T-helper 1 cell (primary cell): ENCODE measurements at places on chromosomes 4 and X.

DNA sequence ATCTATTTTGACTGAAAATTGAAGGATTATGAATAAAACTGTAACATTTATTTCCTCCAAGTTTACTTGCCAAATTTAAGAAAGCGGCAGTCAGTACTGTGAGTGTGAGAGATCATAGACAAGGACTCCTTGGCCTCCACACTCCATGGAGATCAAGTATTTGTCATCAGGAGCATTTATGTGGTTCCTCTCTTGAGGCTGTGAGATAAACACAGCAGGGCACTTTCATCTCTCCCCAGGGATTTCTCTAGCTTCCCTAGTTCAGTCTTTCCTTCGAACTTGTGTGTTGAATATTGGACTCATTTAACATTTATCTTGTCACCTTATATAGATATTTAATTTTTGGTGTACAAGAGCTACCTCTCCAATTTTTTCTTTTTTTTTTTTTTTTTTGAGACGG lies 40.8 kb downstream of the PDE5A start:
- DNase-seq = no peak

- DNase-seq = no peak
Measured at GRCh38 chrX:102129473-102129872, 4.0 kb downstream of the TCEAL2 start.

- DNase-seq = no peak
Measured at GRCh38 chr4:8238515-8239053, 31.0 kb upstream of the HTRA3 start.

GRCh38 chr4:1512738-1513660 lies 106.8 kb upstream of the NKX1-1 start:
- DNase-seq = peak; percentile 26

DNA sequence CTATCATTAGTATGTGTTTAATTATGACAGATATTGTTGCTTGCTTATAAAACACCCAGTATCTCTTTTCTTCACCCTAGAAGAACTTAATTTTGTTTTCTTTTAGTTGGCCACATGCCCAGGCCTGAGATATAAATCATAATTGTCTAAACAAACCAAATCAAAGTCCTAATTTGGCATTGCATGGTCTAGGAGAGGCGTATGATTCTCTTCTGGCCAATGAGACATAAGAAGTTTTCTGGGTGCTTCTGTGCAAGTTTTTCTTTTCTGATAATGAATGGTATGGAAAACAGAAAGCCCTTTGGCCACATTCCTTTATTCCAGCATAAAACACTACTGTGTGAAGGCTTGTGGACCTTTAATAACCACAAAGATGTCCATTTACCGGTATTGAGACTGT lies 192.9 kb upstream of the CTSO start:
- DNase-seq = no peak

DNA sequence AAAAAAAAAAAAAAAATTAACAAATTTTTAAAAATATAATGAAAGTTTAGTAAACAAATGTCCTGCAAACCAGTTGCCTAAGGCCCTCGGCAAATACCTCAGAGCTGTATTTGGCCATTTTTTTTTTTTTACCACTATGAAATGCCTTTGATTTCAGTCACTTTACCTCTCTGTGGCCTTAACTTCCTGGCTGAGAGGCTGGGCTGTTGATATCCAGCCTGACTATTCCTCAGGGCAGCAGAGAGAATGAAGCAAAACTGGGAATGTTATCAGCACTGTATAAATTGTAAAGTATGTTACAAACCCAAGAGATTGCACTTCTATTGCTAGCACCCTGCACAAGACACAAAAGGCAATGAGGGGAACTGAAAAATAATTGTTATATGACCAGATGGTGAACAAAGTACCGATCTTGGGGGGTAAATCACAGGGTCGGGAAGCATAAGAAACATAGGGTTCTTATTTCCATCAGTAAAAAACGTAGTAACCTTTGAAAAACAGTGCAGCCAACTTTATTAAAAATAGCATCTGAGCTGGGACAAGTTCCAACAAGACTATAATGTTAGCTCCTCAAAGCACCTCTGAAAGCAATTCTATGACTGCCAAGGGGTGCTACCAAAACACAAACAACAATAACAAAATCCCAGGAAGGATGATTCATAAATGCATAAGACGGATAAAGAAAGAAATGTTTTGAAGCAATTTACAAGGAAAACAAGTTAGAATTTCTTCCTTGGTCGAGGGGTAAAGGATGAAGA lies 18.1 kb downstream of the USP46 start:
- no peak for DNase-seq

DNA sequence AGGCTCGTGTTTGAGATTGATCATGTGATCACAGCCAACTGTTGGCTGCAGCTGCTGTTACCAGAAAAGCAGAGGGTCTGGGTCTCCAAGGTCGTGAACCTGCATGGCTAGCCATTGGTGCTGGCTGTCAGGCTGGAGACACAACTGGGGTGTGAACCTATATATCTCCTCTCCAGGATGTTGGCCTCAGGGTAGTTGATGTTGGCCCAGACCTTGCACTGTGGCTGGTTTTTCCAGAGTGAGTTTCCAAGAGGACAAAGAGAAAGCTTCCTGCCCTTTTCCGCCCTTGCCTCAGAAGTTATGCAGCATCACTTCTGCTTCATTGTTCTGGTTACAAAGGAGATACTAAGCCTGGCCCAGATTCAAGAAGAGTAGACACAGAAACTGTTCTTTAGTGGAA lies 607.8 kb upstream of the HS3ST1 start:
- no peak for DNase-seq
